ENCODE measurements at places on chromosomes 7 and 10.

DNA sequence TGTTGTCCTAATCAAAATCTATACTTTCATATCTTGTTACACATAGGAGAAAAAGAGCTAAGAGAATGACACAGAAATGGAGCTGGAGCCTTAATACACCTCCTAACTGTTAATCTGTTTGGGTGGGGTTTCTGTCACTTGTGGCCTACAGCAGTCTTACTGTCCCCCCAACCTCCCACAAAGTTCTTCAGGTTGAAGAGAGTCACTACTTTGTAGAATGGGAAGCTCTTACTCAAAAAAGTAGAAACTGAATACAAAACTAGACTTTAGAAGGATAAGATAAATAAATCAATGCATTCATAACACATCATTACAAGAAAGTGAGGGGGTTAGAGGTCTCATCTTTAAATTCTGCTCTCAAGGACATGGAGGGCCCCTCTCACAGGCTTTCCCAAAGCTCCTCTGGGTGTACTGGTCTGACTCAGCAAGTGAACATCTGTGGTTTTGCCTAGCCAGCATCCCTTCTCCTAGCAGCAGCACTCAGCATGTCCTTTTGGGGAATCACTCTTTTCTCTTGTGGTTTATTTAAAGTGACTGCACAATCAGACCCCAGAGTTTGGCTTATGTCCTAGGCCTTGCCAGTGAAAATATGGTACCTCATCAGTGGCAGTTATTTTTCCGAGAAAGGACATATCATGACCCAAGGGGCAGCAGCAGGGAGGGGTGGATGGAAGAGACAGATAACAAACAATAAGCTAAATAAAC is 2.0 kb upstream of the BLVRA start:
- peak; percentile 55 for DNase-seq

DNA sequence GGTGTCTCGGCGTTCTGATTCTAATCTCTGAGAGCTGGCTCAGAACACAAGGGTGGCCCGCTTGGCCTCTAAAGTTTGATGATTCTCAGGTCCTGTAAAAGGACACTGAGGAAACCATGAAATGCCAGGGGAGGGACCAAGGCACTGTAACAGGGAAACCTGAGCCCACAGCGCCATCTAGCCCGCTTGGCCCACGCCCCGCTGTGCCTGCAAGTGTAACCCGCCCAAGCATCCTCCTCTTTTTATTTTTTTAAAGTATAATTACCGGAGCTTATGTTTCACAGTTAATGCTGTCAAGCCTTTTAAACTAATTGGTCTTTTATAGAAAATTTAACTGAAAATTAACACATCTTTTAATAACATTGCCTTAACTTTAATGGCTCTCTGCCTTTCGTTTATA is 734.7 kb downstream of the KCNMA1 start:
- DNase-seq = no peak

- no peak for DNase-seq
Observed at GRCh38 chr10:6207658-6208057, 4.9 kb downstream of the PFKFB3 start.

- no peak for DNase-seq
Observed at GRCh38 chr7:123184271-123184670, 15.5 kb downstream of the SLC13A1 start.

- DNase-seq = no peak
Observed at GRCh38 chr7:158142657-158143056, 445.0 kb downstream of the PTPRN2 start.

DNA sequence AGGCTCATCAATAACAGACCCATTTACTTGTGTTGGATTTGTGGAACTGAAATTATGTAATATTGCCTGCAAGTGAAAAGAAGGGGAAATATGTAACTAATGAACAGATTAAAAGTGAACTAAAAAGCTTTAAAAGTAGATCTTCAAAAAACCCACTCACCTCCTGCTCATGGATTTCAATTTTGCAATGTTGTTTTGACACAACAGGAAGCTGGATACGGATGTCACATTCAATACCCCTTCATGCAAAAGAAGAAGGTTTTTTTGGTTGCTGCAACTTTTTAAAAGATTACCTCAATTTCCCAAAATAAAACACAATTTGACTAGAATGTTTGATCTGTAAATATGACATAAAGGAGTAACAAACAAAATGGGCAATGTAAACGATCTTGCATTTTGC is 3.3 kb downstream of the MKI67 start:
- no peak for DNase-seq

DNA sequence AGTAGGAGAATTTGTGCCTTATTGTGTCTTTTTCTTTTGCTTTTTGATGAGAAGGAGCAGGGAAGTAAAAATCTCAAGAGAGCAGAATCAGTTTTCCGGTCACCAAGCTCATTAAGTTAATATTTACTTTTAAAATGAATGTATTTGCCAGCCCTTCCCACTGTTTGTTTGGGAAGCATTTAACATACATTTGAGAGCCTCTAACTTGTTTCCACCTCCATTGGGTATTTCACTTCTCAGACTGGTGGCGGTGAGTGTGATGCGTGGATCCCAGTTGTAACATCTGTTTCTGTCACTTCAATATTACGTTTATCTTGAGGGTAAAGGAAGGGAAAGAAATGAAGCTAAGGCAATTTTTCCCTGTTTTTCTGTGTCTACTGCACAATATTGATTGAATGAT is 22.8 kb downstream of the CDK14 start:
- no peak for DNase-seq

- peak; percentile 81 for DNase-seq
Observed at GRCh38 chr7:4610768-4611467, 71.2 kb upstream of the FOXK1 start.

DNA sequence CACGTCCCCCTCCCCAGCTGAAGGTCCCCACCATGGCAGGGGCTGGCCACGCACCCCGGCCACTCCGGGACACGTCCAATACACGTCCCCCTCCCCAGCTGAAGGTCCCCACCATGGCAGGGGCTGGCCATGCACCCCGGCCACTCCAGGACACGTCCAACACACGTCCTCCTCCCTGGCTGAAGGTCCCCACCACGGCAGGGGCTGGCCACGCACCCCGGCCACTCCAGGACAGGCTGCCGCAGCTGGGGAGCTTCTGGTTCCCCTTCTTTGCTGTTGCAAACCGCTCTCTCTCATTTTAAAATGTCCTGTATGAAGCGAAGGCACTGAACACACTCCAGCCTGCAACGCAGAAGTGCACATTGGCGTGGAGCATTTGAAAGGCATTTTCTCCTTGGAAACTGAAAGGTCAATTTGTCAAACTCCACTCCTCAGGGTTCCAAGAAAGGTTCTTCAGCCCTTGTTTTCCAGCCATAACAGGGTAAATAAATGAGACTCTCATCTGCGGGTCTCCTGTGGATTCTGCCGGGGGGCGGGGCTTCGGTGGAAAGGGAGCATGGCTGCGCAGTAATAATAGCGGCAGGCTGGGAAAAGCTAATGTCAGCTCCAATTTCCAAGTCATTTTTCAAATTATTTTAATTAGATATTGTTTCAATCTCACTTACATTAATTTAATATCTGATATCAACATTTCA is 580.3 kb downstream of the DNAJB6 start:
- DNase-seq = no peak

- peak; percentile 81 for DNase-seq
Observed at GRCh38 chr7:76191783-76192240, 9.9 kb upstream of the SRRM3 start.

GRCh38 chr10:6211341-6211670 is 8.6 kb downstream of the PFKFB3 start:
- DNase-seq = no peak

DNA sequence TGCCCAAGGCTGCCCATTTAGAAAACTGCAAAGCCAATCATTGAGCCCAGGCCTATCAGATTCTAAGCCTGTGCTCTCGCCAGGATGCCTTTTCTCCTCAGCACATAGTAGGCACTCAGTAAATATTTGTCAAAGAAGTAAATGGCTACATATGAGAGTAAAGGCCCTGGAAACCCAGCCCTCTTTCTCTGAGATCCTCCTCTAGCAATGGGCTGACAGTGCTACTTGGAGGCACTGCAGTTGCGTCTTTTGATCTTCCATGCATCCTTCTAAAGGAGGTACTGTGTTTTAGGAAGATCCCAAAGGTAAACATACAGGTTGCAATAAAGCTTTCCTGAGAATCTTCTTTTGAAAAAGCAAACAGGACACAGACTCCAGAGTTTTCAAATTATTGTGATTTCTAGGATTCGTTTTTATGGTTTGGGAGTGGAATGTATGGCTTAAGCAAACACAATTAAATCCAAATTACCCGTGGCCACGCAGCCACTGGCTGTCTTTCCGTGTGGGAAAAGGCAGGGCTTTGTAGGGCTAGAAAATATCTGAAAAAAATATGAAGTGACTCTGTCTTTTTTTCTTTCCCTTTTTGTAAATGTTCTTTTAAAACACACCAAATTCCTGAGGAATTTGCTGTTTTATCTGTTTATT is 151.3 kb upstream of the BMPER start:
- no peak for DNase-seq

GRCh38 chr10:88792661-88793060 is 9.9 kb upstream of the LIPM start:
- DNase-seq = peak; percentile 63

DNA sequence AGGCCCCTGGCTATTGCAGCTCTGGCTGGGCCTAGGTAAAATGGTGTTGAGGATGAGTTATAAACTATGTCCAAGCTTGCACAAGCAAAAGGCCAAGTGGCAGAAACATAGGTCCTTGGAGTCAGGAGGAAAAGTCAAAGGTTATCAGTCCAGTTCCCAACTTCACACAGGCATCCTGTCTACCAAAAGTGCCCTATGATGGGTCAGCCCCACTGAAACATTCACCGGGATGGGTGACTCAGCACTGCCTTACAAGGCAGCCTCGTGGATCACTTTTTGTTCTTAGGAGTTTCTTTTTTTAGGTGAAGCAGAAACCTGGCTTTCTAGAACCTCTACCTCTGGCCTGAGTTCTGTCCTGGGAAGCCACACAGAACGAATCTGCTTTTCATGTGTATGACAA is 158.8 kb upstream of the LYZL2 start:
- DNase-seq = no peak

- DNase-seq = peak; percentile 43
Observed at GRCh38 chr10:43390759-43391158, 18.2 kb downstream of the HNRNPF start.

DNA sequence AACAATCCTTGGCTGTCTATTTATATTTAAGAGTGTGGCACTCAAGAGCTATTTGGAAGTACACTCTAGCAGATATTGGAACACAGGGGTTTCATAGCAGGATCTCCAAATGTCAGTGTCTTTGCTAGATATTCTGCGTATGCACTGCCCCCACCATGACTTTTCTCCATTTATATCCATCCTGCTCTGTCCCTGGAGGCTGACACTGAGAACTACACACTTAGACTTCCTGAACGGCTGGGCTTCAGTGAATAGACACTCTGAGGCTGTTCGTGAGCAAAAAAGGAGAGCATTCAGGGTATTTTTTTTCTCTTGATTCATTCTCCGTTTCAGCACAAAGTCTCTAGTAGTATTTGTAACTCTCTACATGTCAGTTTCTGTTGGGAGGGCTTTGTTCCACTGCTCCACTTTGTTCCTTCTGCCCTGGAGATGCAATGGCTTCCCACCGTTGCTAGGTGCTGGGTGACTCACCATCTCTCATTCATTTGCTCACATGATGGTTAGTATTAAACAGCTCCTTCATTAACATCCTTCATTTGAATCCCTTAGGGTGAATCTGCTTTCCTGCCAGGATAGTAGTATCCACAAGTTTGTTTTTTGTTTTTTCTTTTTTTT is 155.9 kb upstream of the SLC13A1 start:
- peak; percentile 18 for DNase-seq

DNA sequence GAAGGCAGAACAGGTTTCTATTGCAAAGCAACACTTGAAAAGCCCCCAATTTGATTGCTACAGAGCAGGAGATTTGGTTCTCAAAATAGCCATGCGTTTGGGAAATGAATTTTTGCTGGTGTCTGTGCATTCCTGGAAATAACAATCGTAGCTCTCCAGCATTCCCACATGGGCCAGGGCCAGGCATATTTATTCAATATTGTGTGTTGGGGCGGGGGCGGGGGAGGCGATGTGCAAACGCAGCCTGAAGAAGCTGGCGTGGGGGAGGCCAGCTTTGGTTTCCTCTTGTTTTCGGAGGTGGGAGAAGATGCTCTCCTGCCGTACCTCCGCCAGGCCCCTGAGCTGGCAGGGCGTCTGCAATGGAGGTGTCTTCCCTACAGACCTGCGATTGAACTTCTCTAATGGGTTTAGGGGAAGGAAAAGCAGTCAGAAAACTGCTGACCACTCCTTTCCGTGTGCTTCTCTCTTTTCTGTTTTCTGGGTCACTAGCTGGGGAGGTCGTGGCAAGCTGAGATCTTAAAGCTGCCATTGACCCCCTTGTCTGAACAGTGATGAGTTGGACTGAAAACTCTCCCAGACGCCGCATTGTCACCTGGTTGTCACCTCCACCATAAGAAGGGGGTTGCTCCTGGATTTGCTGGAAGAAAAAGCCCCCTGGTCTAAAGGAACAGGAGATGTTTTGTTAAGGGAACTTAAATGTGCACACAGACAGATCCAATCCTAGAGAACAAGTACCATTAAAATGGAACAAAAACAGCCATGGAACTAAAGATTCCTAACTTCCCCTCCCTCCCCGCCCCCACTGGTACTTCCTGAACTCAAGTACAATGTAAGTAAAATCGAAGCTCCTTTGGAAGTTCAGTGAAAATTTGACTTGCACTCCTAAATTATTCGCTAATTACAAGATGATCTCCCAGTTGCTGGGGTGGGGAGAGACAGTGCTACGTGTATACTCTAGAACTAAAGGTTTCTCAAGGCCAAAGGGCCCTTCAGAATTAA is 56.4 kb upstream of the HABP2 start:
- no peak for DNase-seq

- peak; percentile 98 for DNase-seq
Observed at GRCh38 chr7:84194484-84195271, at the start of gene SEMA3A. TSS of gene SEMA3A (minus strand) at chr7:84194789. CDS start at chr7:84194586, 203 bp downstream.

- DNase-seq = no peak
Observed at GRCh38 chr7:36895192-36895591, 170.9 kb upstream of the AOAH start.

- DNase-seq = no peak
Observed at GRCh38 chr7:104553074-104553473, 224.7 kb downstream of the LHFPL3 start.

All from SW480 (cell line).